ENCODE measurements at places on chromosomes 5 and 9.
A peak's percentile ranks its signal among the peaks of the same experiment; 100 is the strongest.

- no peak for DNase-seq
Observed at GRCh38 chr5:34716986-34717385, 60.9 kb downstream of the RAI14 start.

DNA sequence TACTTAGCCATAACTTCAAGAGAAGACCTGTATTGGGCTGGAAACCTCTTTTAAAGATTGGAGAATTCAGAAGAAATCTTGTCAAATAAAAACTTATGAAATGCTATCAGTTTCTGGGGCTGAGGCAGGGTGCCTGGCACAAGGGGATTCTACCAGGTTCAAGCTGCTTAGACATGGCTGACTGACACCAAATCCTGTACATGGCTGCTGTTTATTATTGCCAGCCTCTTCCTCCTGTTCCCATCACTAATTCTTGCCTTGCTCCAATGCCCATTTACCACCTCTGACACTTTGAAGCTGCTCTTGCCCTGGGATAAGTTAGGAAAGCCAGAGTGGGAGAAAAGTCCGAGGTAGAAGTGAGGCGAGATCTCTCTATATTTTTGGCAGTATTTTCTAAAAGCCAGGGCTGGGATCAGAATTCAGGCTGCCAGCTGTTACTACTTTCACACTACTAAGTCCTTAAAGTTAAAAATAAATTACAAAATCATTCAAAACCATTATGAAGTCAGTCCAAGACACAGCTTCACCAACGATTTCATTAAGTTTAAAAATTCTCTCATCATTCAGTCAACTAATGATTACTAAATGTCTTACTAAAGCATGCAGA lies 66.3 kb upstream of the TNFAIP8 start:
- DNase-seq = no peak

GRCh38 chr5:181059297-181060230 lies 19.5 kb downstream of the BTNL9 start:
- no peak for DNase-seq

GRCh38 chr9:131545003-131545785 lies at the start of gene PRRT1B:
Gene PRRT1B, plus strand, starts transcription at chr9:131545523. Its CDS starts 93 bp downstream, at chr9:131545616.
- peak; percentile 79 for DNase-seq

GRCh38 chr9:90112788-90113187 lies 508.0 kb downstream of the GADD45G start:
- no peak for DNase-seq

GRCh38 chr5:35887321-35888100 lies 30.8 kb downstream of the IL7R start:
- DNase-seq = no peak

- DNase-seq = no peak
Observed at GRCh38 chr5:67451640-67452279, 255.2 kb upstream of the CD180 start.

DNA sequence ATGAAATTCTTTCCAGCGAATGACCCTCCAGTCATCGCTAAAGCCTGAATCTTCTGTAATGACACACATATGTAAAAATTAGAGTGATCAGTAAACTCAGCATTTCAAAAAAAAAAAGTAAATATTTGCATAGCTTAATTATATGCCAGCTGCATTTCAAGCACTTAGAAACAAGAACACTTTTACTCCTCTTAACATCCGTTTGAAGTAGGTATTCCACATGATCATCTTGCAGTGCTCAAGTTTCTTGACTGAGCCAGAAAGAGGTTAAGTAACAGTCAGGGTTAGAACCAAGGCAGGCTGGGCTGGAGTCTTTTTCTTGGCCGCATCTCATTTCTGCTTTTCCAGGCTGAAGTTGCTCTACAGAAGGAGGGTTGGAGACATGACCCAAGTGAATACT lies 27.6 kb downstream of the EGFLAM start:
- no peak for DNase-seq

- DNase-seq = no peak
Observed at GRCh38 chr9:72509635-72510034, 11.8 kb upstream of the TMC1 start.

GRCh38 chr5:37787742-37788141 lies 52.1 kb downstream of the GDNF start:
- no peak for DNase-seq

DNA sequence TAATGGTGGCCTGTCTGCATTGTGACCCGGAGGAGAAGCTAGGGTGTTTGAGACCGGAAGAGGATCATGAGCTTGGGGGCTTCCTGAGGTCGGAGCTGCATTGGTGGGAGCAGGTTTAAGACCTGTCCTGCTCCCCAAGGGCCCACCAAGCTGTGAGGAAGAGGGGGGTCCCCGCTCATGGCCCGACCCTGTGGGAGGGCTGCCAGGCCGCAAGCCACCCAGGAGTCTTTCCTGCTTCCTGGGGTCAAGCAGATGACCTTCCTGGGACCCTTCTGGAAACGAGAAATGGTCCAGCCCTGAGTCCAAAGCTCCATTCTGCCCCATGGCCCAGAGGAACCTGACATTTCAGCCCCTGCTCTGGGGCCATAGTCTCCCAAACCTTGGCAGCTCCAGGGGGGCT lies 61.5 kb upstream of the RNU6ATAC start:
- no peak for DNase-seq

DNA sequence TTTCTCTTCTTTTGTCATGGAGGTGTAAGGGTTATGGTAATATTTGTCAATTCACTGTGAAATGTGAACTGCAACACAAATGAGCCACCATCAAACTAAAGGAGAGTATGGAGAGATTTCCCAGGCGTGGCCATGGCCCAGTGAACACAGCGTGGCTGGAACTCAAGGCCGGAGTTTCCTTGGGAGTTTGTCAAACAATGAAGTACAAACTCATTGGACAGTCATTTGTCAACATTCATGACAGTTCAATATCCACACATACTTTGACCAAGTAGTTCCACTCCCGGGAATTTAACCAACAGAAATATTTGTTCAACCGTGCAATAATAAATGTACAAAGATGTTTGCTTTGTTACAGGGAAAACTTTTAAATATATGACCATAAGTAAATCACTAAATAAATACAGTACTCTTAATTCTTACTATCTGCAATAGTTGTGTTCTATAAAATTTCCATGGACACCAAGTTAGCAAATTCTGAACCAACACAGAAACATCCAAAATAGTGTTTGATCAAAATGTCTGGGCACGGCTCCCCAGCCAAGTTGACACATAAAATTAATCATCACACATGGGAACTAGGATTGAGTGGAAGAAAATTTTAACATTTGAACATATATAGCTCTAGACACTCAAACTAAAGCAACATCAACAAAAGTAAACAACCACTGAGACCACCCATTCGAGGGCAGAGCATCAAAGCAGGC lies 87.1 kb downstream of the DIRAS2 start:
- peak; percentile 20 for DNase-seq

GRCh38 chr5:1637639-1638481 lies 114.1 kb upstream of the LPCAT1 start:
- DNase-seq = no peak

DNA sequence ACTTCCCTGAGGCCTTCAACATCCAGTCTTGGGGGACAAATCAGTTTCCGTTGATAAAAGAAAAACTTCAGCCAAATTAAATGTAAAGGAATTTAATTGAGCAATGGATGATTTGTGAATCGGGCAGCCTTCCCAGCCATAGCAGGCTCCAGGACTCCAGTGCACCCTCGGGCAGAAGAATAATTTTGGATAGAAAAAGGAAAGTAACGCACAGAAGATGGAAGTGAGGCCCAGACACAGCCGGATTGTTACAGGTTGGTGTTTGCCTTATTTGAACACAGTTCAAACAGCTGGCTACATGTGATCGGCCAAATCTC lies 19.1 kb downstream of the MRPL36 start:
- DNase-seq = no peak

GRCh38 chr5:143222287-143223231 lies 180.9 kb downstream of the NR3C1 start:
- DNase-seq = no peak

GRCh38 chr5:127006744-127007143 lies 23.6 kb downstream of the MARCHF3 start:
- DNase-seq = no peak

- no peak for DNase-seq
Observed at GRCh38 chr5:143025376-143025775, 255.2 kb downstream of the ARHGAP26 start.

- DNase-seq = no peak
Observed at GRCh38 chr5:103439007-103439406, 123.6 kb downstream of the NUDT12 start.

GRCh38 chr9:127273326-127273725 lies 8.8 kb downstream of the GARNL3 start:
- DNase-seq = no peak

- no peak for DNase-seq
Observed at GRCh38 chr9:7324152-7324598, 475.4 kb downstream of the DMAC1 start.

GRCh38 chr5:176803068-176803942 lies 7.1 kb upstream of the UNC5A start:
- DNase-seq = no peak

DNA sequence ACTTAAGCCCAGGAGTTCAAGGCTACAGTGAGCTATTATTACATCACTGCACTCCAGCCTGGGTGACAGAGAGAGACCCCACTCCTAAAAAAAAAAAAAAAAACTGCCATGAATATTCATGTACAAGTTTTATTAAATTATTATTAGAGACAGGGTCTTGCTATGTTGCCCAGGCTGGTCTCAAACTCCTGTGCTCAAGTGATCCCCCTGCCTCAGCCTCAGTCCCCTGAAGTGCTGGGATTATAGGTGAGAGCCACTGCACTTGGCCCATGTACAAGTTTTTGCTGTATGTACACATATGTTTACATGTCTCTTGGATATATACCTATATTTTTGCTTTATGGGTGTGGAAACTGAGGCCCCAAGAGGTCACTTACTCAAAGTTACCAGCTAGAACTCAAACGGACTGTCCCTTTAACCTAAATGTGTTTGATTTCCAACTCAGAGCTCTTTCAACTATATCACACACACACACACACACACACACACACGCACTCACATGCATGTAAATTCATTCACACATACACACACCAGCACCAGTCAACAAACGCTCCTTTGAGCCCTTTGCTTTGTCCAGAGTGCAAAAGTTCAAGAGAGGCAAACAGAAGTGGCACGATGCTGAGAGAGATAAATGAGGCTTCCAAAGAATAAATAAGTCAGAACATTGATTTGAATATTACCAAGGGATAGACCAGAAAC lies 42.3 kb upstream of the STRBP start:
- no peak for DNase-seq

GRCh38 chr9:36151316-36152210 lies 15.0 kb downstream of the GLIPR2 start:
- DNase-seq = no peak

DNA sequence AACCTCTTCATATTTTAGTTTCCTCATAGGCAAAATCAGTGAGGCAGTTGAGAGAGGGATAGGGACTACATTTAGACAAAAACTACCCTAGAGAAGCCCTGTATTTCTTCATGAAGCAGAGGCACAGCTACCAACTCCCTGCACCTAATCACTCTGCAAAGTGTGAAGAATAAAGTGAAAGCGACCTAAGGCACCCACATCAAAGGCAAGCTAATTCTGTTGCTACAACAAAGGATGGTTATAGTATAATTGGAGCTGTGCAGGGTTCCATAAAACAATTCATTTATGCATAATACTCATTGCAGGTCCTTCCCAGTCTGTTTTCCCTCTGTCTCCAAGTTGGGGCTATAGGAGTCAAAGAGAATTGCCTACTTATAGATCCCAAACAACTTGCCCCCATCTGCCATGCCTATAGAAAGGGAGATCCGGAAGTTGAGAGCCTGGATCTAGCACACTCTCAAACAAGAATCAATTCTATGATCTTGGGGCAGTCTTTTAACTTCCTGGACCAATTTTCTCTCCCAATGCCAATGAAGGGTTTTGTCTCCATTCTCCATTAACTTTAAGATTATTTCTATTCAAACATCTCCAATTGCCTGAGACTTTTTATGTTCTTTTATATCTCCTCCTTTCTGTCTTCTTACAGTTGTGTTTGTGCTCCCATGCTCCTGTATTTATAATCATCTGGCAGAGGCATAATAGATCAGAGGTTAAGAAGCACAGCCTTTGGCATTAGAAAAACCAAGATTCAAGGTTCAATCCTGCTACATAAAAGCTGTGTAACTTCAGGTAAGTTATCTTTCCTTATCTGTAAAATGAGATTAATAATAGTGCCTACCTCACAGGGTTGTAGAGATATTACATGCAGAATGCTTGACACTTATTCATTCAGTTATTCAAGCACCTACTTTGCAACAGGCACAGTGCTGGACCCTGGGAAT lies 56.0 kb upstream of the PTGER4 start:
- no peak for DNase-seq

DNA sequence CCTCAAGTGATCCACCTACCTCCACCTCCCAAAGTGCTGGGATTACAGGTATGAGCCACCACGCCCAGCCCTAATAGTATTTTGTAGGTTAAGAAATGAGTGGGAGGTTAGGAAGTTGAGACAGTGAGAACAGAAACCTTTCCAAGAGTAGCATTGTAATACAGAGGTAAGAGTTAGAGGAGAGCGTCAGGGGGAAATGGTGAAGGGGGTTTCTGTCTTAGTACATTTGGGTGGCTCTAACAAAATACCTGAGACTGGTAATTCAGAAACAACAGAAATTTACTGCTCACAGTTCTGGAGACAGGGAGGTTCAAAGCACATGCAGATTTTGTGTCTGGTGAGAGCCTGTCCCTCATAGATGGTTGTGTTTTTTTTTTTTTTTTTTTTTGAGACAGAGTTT lies 18.8 kb downstream of the SMIM3 start:
- DNase-seq = no peak

- no peak for DNase-seq
Observed at GRCh38 chr5:39520232-39520572, 95.4 kb upstream of the DAB2 start.

DNA sequence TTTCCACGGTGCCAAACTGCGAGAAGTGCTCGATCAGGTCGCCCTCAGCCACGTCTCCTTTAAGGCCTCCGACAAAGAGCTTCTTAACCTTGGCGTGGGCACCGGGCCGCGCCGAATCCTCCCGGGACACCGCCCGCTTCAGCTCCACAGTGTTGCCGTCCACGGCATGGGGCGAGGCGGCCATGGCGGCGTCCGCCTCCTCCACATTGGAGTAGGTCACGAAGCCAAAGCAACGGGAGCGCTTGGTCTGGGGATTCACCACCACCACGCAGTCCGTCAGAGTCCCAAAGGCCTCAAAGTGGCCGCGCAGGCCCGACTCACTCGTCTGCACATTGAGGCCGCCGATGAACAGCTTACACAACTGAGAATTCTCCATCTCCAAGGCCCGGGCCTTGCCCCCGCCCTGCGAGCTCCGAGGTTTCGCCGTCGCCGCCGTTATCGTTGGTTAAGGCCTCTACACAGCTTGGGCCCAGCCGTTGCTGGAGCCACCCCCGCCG lies 424 bp downstream of the HNRNPA0 start:
- DNase-seq = peak; percentile 15

DNA sequence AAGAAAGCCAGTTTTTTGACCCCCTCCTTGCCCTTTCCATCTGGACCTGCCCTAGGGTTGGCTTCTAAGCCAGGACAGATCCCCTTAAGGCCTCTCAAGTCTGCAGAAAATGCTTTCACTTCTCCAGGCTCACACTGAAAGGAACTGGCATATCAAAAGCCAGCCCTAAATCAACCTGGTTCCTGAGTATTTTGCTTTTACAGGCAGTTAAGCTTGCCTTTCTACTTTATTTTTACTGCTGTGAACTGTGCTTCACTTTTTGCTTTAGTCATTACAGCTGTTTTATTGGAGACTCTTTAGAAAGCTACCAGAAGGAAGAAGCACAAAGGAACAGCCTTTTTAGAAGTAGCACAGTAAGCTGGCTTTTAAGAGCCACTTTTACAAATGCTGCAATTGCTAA lies 5.0 kb downstream of the TARS1 start:
- DNase-seq = no peak
